ENCODE measurements at places on chromosomes 3 and 15.

- no peak for DNase-seq
Observed at GRCh38 chr15:87730706-87731105, 525.8 kb downstream of the NTRK3 start.

DNA sequence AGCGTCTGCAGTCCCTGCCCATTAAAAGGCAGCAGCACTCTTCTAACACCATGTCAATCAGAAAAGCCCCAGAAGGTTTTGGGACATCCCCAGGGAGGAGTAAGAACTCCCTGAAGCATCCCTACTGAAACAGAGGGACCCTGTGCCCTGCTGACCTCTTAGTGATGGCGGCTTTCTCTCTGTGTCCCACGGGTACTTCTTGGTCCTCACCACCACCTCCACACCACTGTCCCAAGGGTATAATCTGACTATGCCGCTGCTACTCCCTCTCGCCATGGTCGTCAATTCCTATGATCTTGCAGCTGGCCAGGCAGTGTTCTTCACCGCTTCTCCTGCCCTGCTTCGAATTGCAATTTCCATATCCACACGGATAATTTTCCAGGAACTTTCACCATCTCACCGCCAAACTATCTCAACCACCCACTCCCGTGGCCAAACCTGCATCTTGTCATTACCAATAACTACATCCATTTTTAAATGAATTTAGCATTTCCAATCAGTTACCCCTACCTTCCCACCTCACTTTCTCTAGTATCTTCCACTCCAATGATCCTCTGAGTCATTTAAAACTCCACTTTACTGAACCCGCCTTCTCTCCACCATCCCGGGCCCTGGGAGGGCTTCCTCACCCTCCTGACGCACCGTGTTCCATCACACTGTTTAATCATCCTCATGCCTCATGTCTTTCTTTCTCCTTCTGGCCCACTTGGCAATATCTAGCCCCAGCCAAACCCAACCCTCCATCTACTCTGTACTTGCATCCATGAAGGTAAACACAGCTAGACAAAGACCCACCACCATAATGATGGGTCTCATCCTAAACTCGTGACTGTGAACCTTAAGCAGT lies 23.7 kb downstream of the PRR23E start:
- DNase-seq: no peak

GRCh38 chr3:98612996-98613517 lies 19.6 kb upstream of the CPOX start:
- no peak for DNase-seq

DNA sequence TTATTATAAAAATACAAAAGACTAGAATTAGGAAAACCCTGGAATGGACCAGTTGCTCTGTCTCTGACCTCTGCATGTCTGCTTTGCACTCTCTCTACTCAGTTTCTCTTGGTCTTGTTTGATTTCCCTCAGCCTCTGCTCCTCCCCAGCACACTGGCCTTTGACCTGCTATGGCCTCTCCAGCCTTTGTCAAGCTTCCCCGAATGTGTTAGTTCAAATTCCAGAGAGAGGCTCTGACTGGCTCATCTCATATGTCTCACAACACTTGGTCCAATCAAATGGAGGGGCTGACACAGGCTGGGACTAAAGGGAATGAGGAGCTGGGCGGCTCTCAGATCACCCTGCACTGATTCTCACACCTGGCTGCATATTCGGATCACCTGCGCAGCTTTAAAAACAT lies 52.4 kb upstream of the CMTM8 start:
- no peak for DNase-seq

- DNase-seq: peak; percentile 58
Observed at GRCh38 chr3:50324351-50325112, 2.0 kb upstream of the HYAL2 start.

DNA sequence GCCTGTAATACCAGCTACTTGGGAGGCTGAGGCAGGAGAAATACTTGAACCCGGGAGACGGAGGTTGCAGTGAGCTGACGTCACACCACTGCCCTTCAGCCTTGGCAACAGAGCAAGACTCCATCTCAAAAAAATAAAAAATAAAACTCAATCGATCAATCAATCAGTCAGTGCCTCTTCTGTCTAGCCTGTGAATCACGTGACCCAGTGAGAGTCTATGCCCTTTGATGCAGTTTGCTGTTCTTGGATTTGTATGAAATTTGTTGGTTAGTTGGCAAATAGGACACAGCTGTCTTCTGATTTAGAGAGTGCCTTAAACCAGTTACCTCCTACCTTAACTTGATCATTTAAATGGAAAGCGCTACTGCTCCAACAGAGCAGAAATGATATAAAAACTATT lies 3.6 kb upstream of the RBMS3 start:
- DNase-seq: no peak

- no peak for DNase-seq
Observed at GRCh38 chr15:42119446-42119760, 25.0 kb upstream of the PLA2G4D start.

- no peak for DNase-seq
Observed at GRCh38 chr3:116039651-116039985, 405.7 kb downstream of the LSAMP start.

DNA sequence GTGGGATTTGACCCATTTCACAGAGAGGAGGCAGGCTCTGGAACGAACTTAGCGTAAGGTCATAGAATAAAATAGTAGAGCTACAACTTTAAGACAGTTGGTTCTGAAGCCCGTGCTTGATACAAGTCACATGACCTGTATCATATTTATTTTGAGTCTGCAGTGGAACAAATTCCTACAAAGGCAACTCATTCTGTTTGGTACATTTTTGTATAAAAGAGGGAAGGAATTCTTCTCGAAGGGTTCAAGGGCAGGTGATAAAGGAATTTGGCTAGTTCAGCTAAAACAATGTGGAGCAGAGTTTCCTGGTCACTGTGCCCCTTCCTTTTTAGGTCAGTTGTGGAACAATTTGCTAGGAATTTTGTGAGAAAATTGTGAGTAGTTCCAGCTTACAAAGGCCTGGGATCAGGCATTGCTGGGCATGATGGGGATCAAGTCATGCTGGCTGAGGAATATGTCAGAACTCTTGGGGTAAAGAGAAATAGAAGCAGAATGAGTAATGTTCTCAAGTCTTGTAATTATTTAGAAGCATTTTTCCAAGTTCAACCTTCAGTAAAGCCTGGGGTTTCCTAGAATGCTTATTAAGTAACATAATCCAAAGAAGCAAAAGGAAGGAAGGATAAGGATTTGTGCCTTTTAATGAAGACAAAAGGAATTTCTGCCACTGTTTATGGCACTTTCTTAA lies 19.1 kb downstream of the USP3 start:
- no peak for DNase-seq

DNA sequence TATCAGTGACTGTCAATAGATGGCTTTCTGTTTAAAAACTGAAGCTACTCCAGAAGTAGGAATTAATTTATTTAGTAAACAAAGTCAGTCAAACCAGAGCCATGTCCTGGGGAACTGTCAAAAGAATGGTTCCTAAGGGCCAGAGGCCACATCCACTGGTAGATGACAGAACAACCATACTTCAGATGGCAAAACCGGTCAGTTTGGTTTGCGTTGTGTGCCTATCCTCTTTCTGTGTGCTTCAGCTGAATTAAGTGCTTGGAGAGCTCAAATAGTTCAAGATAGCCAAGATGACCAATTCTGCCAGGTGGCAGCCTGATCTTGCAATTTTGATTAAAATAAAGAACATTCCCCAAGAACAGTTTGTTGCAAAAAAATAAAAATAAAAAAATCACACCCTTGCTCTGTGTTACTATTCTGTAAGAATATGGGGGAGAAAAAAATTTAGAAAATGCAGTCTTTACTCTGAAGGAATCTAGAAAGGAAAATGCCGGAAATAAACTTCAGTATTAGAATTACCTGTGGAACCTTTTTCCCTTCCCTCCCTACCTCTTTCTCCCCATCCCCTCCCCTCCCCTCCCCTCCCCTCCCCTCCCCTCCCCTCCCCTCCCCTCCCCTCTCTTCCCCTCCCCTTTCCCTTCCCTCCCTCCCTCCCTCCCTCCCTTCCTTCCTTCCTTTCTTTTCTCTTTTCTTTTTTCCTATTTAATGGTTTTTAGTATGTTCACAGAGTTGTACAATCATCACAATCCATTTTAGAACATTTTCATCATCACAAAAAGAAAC lies 2.5 kb downstream of the MAP3K13 start:
- no peak for DNase-seq

DNA sequence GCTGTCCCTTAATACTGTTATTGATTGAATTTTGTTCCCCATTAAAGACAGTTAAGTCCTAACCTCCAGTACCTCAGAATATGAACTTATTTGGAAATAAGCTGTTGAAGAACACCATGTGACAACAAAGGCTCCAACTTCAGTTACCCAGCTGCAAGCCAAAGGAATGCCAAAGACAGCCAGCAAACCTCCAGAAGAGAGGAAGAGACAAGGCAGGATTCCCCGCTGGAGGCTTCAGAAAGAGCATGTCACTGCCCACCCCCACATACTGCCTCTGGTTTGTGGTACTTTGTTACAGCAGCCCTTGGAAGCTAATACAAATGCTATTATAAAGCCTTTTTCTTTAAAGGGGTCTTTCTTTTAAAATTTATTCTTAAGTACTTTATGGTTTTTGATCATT lies 18.4 kb upstream of the NEK10 start:
- no peak for DNase-seq

DNA sequence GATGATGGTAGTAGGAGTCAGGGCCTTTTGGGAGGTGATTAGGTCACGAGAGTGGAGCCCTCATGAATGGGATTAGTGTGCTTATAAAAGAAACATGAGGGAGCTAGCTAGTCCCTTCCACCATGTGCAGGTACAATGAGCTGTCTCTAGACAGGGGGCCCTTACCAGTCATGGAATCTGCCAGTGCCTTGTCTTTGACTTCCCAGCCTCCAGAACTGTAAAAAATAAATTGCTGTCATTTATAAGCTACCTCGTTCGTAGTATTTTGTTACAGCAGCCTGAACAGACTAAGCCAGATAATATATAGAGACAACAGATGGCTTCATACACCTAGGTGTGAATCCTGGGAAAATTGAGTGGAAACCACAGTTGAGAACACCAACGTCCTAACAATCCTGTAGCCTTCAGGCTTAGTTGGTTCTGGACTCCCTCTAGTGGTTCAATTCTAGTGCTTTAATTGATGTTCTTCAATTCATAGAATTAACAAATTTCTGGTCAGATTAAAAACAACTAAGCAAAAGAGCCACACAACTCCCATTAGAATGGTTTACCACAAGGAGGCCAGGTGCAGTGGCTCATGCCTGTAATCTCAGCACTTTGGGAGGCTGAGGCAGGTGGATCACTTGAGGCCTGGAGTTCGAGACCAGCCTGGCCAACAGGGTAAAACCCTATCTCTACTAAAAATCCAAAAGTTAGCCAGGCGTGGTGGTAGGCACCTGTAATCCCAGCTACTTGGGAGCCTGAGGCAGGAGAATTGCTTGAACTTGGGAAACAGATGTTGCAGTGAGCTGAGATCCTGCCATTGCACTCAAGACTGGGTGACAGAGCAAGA lies 21.3 kb upstream of the GATM start:
- DNase-seq: no peak

GRCh38 chr15:95175914-95176658 lies 944.7 kb downstream of the MCTP2 start:
- DNase-seq: no peak

GRCh38 chr3:37183976-37184375 lies 9.6 kb upstream of the LRRFIP2 start:
- DNase-seq: no peak

GRCh38 chr3:61066800-61067199 lies 184.5 kb downstream of the FHIT start:
- no peak for DNase-seq

DNA sequence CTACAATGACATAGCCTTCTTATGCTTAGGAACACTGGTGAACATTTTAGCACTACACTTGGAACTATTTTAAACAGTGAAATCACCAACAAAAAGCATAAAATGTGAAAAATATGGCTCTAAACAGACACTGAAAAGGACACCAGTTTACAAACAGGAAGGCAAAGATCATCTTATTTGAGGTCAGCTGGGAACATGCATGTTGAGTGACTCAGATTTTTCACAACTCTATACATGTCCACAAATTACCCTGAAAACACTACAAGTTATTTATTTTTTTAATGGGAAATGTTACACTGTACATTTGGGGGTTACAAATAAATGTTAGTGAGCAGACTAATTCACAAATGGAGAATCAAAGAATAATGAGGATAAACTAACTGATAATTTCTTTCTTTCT lies 12.5 kb upstream of the GK5 start:
- no peak for DNase-seq

DNA sequence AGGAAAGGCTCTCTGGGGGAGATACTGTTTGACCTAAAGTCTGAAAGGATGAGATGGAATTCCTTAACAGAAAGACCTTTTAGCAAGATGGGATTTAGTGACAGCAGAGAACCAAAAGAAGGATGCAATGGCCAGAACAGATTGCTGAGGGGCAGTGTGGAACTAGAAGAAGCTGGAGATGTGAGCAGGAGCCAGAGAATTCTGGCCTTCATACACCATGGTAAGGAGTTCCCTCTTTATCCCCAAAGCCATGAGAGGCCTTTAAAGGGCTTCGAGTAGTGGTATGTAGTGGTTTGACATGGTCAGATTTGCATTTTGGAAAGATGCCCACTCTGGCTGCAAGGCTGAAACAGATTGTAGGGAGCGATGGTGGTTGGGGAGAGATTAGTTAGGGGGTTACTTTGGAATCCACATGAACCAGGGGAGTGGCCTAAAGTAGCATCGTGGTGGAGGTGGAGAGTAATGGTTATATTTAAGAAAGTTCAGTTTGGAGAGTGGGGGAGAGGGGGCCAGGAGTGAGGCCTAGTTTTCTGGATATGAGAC lies 34.0 kb upstream of the NPHP3 start:
- DNase-seq: no peak

GRCh38 chr3:142857056-142857455 lies 31.8 kb downstream of the PCOLCE2 start:
- no peak for DNase-seq

DNA sequence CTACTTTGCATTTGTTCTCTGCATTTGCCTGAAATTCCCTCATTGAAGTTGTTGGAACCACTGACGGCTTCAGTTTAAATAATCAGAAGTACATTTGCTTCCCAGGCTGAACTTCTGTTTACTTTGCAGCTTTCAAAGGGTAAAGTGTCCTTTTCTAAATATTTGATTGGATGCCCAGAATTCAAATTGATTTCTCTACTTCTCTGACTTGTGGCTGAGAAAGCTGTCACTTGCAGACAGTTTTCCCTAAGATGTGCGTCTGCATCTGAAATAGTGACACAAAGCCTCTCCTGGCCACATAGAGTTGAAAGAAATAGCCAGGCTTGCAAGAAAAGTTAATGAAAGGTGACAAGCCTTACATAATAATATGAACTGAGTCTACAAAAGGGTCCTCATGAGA lies 299.6 kb downstream of the THSD4 start:
- no peak for DNase-seq

DNA sequence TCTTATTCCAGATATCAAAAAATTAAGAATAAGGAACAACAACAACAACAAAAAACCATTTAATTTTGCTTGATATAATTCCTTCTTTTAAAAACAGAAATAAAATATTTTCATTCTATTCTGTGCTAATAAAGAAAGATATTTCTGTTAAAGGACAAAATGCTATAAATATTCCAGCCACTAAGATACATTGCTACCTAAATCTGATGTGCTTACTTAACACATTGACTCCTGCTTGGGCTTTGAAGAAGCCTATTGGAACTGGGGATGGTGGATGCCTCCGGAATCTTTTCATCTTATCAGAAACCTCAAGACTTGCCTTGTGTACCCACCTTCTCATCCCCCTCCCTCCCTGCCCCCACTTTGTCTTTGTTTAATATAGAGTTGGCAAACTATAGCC lies 320.2 kb downstream of the MEX3B start:
- no peak for DNase-seq
